Activated CD8-positive, alpha-beta memory T cell treated with anti-CD3 and anti-CD28 coated beads for 24 hours (primary cell): ENCODE measurements at places on chromosomes 5 and 9.

DNA sequence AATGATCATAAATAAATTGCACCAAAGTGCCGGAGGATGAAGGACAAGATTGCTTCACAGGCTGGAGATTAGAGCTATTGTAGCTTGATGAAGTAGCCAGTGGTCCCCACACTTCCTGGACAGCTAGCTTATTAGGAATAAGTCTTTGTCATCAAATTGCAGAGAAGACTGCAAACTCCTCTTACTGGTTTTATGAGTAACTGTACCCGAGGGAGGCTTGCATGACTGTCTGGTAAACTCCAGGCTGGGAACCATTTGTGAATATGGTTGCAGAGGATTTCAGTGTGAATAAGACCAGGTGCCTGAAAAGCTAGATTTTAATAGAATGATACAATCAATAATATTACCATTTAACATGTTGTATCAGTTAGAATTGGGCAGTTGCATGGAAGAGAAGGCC lies 36.5 kb upstream of the SEMA5A start:
- DNase-seq = no peak

DNA sequence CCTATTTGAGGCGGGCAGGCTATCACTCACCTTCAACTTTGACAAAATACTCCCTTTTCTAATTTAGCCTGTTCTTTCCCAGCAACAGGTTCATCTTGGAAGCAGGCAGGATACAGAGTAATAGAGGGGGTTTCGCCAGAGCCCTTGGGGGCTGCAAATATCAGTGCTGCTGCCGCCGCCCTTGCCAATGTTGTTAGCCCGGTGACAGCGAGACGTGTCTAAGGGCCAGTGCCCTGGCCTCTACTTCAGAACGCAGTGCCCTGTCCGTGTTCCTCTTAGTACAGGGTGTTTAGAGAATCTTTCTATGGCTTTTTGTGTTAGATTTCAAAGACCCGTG lies 703 bp downstream of the FAM120AOS start:
- DNase-seq = peak; percentile 67

- no peak for DNase-seq
Observed at GRCh38 chr9:27041746-27042145, 36.3 kb upstream of the LRRC19 start.

GRCh38 chr9:124012368-124013301 lies 1.1 kb downstream of the LHX2 start:
- no peak for DNase-seq

GRCh38 chr5:119332208-119332607 lies 23.6 kb upstream of the TNFAIP8 start:
- no peak for DNase-seq

GRCh38 chr5:142179776-142180387 lies 71.3 kb downstream of the NDFIP1 start:
- no peak for DNase-seq

- no peak for DNase-seq
Observed at GRCh38 chr5:62920856-62921255, 342.2 kb downstream of the LRRC70 start.

- DNase-seq = no peak
Observed at GRCh38 chr5:41416336-41416735, 94.1 kb downstream of the PLCXD3 start.

DNA sequence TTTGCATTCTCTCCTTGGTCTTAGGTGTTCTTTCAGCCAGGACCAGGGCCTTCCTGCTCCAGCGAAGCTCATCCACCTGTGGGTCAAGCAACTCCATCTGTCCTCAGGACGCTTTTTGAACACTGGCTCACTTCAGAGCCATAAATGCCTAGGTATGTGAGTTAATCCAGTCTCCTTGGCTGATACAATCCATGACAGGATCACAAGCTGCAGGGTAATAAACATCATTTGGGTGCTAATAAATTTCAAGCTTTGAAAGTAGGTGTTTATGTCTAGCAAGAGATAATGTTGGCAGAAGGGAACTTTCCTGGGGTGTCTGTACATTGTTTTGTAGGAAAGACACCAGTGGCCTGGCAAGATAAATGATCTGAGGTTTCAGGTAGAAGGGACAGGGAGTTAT lies 159.2 kb upstream of the TUT7 start:
- DNase-seq = no peak

GRCh38 chr9:132757016-132757415 lies 86.8 kb downstream of the GTF3C4 start:
- no peak for DNase-seq

GRCh38 chr5:174166231-174167079 lies 120.9 kb downstream of the NSG2 start:
- no peak for DNase-seq

DNA sequence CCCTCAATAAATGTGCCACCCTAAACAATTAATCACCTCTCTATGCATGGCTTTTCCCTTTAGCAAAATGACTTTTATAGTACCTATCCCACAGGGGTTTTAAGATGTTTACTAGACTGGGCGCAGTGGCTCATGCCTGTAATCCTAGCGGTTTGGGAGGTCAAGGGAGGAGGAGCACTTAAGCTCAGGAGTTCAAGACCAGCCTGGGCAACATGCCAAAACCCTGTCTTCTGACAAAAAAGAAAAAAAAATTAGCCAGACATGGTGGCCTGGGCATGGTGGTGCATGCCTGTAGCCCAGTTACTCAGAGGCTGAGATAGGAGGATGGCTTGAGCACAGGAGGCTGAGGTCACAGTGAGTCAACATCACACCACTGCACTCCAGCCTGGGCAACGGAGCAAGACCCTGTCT lies 13.5 kb downstream of the SH3TC2 start:
- no peak for DNase-seq

DNA sequence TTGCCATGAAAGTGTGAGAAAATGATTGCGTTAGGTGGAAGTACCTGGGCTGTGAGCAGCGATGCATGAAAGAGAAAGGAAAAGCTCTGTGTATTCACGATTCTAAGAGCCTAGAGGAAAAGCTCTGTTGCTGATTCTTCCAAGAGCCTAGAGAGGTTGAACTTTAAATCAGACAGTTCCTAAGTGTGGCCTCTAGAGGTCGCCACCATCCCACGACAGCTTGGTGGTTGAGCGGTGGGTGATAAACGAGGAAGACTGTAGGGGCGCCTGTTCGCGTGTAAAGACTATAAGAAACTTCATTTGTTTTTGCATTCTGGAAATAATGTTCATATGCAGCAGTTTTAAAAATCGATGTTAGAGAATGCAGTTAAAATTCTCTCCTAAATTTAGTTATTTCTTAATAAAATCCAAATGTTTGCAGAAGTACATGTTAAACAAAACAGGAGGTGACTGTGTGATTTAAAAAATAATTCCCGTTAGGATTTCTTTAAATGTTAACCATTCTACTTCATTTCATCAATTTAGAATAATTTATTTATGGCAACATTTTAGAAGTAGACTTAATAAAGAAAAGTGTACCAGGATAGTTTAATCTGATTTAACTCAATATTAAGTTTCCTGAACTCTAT lies 107.7 kb downstream of the TENT4A start:
- peak; percentile 68 for DNase-seq

DNA sequence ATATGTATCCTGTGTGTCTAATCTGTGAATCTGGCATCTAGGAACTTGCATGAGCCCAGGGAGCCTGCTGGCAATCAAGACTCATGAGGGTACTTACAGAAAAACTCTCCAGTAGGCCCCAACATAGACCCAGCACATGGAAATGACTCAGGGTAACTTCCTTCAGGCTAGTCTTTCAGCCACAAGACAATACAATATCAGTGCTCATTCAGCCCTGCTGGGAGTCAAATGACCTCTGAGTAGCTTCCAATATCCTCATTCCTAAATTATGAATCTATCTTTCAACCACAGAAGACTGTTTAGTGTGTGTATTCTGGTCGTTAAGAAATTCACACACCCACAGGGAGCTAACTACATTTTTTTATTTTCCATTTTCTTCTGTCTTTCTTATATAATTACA lies 1273.0 kb downstream of the EFNA5 start:
- DNase-seq = no peak

DNA sequence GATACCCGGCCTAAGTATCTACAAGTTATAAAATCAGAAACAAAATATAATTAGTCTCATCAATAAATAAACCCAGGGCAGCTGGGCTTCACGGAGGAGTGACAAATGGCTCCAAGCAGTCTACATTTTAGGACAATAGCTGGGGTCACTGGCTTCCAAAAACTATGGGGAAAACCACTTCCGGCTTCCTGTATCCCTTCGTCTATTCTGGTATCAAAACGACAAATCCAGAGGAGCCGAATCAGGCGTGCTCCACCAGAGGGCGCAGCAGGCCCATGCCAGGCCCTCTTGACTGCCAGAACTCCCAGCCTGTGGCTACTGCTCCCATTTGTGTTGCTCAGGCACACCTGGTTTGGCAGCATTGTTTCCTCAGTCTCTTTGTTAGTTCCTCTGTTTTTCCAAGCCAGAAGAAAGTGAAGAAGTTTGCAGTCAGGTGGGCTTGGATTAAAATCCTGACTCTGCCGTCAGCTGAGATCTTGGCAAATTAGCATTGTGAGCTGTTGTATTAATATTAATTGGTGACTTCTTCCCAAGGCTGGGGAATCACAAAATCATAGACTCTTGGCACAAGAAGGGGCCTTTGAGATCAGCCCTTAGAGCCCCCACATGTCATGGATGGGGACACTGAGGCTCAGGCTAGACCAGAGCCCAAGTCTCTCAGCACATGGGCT lies 11.6 kb upstream of the RAB14 start:
- peak; percentile 86 for DNase-seq

GRCh38 chr9:131395157-131396098 lies 1.5 kb downstream of the PRRC2B start:
- DNase-seq = peak; percentile 86

GRCh38 chr5:75706775-75707174 lies 10.5 kb downstream of the POC5 start:
- no peak for DNase-seq

GRCh38 chr9:69768716-69769115 lies 8.9 kb upstream of the PTAR1 start:
- no peak for DNase-seq

DNA sequence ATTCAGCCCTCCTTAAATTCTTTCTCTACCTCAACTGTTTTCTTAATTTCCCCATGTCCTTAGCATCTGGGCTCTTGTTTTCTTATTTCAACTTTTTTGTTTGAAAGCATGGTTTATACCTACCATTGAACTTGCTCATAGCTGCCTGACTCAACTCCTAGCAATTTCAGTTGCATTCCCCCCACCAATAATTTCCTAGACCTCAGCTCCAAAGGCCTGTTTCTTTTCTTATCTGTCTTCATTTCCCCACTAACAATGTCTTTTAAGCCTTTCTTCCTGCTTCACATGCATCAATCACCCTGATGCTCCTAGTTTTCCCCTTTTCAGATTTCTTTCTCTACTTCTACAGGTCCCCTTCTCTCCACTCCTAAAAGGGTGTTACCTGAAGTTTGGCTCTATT lies 129.7 kb upstream of the PDE4D start:
- no peak for DNase-seq

DNA sequence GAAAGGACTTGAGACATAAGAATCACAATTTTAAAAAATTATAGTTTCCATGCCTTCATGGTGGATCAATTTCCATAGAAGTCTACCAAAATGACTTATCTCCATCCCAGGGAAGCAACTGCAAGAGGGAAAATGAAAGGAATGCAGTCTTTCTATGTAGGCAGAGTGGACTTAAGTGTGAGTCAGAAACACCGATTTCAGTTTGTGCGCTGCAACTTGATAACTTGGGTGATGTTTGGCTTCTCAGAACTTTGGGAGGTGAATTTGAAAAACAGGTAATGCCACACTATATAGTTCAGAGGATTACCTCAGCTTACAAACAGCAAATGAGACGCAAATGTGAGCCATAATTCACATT lies 708 bp upstream of the CSNK1G3 start:
- no peak for DNase-seq

GRCh38 chr5:82597437-82597836 lies 319.3 kb upstream of the RPS23 start:
- no peak for DNase-seq

DNA sequence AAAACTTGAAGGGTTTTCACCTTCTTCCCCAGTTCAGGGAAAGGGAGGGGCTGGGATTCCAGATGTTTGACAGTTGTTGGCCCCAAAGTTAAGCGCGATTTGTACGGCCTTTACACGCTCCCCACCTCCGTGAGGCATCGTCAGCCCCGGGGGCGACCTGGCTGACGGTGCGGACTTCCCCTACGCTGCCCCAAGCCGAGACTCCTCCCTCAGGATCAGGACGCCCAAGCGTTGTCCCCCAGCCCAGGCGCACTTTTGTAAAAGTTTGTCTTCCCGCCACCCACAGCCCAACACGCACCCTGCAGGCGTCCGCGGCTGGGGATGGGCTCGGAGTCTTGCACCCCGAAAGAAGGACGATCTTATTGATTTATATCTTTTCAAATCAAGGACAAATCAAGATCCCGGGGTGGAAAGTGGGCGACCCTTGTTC lies 713 bp downstream of the MOB3B start:
- peak; percentile 75 for DNase-seq

DNA sequence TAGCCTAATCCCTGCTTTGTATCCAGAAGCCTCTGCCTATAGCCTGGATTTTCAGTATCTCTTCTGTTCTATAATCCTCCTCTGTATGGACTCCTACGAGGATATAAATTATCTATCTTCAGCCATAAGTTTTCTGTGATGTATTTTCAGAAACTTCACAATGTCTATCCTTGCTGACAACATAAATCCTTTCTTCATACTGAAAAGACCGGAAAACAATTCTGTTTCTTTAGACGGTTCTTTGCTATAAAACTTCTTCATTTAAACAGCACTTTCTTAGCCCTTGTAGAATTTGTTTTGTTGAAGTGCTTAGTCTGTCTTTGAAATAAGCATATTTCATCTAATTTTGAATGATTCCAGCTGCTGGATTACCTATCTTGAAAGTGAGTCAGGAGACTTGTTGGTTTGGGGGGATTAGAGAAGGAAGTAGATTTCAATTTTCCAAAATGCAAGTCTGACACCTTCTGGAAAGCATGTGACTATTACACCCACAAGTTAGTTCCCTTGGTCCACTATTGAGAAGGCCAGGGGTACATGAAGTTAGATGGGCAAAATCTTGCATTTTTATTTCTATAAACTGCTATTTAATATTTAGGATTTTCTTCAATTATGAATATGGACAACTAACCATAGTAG lies 96.3 kb upstream of the RANBP3L start:
- no peak for DNase-seq

DNA sequence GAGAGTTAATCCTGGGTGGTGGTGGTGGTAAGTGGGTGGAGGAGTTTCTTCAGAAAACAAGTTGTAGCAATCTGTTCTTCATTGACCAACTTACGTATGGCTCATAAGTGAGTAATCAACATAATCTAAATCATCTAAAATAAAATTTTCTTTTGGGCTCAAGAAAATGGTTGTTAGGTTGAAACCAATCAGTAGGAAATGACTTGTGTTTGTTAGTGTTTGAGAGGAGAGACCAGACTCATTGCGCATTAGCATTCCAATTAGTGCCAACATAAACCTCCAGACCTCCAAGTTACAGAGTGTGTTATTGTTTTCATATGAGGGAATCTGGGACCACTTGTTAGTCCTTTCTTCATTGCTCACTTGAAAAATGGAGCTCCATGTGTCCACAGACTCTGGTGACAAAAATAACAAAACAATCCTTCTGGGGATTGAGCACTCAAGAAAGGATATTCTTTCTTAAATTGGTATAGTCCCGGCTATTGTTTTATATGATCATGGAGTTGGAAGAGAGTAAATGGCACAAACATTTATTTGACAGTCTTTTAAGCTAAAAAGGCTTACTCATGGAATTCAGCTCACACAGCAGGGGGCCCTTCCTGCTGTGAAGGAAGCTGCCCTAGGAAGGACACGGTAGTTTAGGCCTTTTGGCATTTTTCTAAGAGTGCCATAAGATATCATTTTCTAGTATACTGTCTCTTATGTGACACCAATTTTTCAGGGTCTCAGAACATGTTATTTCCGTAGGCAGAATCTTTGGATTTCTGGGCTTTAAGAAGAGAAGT lies 441.1 kb downstream of the EBF1 start:
- no peak for DNase-seq
